ENCODE measurements at places on chromosomes 4 and X.

DNA sequence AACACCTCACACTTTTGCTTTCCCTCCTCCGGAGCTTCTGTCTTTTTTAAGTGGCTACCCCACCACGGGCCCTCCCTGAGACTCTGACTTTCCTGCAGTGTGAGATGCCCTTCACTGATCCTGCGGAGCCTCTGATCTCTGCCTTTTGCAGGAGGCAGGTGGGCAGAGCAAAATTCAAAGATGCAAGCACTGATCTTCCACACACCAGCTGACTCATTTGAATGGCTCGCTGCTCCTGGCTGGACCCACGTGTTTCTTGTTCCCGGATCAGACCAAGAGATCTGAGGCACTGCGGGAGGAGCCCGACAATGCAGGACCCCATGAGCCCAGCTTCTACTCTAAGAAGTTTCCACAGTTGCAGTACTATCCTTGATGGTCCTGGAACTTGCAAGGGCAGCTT, 1607.9 kb upstream of the TENM3 start:
- DNase-seq, result no peak

DNA sequence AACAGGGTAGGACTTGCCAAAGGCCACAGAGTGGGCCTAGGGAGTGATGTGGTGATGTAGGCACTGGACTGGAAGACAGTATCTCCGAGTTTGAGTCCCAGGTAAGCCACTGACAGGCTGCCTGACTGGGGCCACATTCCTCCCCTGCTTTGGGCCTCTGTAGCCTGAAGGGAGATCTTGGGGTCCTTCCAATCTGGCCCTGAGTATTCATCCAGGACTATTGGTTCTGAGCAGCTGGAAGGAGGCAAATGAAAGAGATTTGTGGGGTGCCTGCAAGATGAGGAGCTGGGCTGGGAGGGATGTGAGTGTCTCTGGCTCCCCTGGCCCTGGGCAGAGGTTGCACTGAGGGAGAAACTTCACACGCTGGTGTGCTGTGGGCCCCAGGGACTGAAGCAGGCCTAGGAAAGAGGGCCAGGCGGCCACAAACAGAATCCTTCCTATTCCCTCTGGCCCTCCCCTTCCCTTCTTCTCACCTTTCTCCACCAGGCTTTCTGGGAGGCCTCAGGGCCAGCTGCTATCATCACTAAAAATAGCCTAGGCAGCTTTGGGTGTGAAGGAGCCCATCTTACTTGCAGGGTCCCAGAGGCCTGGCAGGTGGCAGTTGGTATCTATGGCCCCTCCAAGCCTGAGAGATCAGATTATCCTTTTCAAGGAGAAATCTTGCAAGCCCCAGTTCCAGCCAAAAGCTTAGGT, 70.1 kb downstream of the PJA1 start:
- no peak for DNase-seq

DNA sequence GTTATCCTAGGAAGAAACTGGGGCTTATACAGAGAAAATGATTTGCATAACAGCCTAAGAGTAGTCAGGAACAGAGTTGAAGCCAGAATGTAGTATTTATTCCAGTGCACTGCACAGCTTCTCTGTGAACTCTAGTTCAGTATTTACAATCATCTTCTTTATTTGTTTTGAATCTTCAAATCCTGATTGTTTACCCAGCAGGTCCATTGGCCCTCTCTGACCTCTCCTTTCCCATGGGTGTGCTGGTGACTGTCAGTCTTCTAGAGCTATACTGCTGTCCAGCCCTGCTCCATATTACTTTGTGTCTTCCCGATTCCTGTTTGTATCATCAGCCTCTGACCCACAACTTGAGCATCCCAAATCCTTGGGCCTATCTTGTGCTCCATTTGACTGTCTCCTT, 301.9 kb upstream of the HS3ST1 start:
- DNase-seq, result no peak

GRCh38 chrX:85622635-85623034, 243.2 kb upstream of the POF1B start:
- no peak for DNase-seq

DNA sequence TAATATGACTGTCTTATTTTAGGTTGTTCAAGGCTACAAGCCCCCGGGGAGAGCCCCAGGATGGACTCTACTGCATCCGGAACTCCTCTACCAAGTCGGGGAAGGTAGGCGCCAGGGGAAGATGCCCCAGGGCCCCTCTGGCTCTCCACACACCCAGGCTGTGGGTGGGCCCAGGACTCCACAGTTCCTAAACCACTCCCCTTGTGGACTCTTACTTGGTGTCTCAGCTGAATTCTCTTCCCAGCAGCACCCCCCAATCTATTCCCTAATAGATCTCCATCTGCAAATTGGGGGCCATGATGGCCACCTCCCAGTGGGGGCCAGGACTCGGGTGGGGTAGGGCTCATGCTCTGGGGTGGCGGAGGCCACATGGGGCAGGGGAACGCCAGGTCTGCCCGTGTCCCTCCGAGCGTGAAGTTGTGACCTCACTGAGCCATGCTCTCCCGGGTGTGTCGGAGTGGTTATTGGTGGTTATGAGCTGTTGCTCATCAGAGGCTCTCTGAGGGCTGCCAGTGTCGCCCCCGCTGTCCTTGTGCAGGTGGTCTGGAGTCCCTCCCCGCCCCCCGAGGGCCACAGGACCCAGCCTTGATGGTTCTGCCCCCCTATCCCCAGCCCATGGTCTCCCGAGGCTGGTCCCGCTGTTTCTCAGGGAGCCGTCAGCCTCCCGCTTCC, 11.2 kb upstream of the ADD1 start:
- no peak for DNase-seq

DNA sequence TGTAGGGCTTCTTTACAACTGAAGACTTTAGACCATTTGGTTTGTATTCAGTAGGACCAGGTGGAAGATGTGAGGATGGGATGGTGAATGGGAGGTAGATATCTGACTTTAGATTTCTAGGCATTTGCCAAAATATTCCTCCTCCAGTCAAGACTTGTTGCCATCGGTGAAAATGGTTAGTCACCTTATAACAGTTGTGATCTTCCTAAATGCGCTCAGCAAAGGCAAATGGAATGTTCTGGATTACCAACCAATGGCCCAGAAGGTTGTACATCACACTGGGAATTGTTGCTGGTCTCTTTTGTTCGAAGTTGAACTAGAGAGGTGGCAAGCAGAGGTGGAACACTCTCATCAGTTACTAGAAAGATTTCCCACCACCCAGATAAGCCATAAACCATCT, 33.9 kb downstream of the TMSB4X start:
- no peak for DNase-seq

DNA sequence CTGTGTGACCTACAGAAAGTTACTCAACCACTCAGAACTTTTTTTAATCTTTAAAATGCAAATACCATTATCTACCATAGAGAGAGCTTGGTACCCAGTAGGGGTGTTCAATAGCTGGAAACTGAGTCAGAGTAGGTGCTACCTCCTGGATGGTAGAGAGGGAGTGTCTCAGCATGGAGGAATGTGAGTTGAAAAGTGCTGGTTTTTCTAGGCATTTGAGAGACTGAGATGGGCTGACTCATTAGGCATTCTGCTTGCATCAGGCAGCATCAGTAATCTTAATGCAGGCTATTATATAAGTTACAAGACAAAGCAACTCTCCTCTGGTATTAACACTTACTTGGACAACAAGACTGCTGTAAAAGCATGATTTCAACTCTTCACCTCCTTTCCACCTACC, 70.9 kb upstream of the ARHGEF9 start:
- DNase-seq, result no peak

DNA sequence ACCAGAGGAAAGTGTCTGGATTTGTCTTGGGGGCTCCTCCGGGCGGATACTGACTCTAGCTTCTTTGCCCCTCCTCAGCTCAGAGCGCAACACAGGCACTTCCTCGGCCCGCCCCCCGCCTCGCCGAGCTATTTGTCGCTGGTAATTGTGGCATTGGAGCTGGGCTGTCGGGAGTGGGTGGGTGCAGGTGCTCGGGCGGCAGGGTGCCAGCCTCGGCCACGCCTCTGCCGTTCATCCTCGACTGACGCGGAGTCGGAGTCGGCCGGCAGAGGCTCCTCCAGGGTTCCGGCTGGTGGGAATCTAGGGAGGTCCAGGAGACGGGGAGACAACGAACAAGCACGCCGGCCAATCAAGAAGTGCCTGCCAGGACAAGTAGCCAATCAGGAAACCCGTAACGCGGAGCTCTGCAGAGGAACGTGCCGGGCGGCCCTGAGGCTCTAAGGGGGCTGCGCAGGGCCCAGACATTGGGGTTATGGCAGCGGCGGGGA, 3.9 kb upstream of the SYN1 start:
- DNase-seq, result no peak

- DNase-seq, result no peak
Observed at GRCh38 chr4:46425775-46426400, 36.0 kb upstream of the GABRA2 start.

GRCh38 chr4:169219440-169219839, 51.3 kb downstream of the SH3RF1 start:
- no peak for DNase-seq

DNA sequence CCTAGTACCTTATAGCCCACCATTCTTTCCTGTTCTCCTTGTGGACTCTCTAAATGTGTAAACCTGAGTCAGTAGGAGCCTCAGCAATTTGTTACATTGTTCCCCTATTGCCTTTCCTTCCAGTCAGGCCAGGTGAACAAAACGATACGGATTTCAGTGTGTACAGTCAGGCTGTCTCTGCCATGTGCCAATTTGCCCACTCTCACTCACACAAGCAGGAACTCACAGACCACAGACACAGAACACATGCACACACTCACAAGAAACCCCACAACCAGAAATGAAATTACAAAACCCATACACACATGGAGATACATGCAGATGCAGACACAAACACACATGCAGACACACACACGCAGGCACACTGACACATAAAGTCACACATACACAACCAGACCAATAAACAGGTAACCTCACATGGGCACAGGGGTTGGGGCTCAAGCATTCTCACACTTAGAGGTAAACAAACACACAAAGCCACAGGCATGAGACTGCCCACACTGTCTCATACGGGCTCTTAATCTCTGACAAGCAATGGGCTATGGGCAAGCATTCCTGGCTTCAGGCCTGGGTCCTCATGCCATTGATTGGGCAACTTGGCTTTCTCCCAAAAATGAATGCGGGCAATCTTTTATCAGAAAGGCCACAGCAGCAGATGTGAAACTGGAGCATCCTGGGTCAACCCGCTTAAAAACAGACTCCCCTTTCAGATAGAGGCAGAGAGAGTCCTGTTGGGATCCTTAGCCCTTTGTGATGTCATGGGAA, 68.7 kb downstream of the NBDY start:
- DNase-seq, result no peak

- DNase-seq, result no peak
Observed at GRCh38 chrX:21973321-21974010, 33.0 kb downstream of the SMS start.

DNA sequence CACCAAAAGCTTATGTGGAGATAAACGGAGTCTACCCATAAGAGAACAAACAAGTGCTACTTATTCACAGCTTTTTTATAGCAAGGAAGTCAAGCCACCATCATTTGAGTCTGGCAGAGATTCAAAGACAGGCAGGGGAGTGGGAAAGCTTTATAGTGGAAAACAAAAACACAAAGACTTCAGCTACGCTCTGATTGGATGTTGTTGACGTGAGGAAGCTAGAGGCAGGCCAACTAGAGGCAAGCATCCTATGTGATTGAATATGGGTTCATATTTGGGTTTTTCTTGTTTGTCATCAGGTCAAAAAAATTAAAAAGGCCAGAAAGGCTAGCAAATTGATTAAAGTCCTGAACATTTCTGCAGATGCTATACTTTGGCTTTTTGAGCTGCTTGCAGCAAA, 719 bp upstream of the TCEAL4 start:
- DNase-seq, result no peak

DNA sequence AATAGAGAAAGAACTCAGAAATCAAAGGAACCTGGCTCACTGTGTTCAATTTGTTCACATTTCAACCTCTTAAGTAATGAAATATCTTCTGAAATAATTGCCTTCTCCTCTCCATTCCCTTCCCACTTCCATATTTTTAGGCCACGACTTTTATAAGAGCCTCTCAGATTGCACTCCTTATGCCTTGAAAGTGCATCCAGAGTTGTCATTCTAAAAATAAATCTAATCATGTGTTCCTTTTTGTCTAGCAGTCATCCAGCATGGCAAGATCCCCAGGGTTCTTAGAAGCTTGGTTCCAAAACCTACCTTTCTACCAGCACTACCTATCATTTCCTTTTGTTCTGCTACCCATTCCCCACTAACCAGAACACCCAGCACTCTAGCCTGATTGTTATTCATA, 42.4 kb upstream of the RPA4 start:
- DNase-seq, result no peak

DNA sequence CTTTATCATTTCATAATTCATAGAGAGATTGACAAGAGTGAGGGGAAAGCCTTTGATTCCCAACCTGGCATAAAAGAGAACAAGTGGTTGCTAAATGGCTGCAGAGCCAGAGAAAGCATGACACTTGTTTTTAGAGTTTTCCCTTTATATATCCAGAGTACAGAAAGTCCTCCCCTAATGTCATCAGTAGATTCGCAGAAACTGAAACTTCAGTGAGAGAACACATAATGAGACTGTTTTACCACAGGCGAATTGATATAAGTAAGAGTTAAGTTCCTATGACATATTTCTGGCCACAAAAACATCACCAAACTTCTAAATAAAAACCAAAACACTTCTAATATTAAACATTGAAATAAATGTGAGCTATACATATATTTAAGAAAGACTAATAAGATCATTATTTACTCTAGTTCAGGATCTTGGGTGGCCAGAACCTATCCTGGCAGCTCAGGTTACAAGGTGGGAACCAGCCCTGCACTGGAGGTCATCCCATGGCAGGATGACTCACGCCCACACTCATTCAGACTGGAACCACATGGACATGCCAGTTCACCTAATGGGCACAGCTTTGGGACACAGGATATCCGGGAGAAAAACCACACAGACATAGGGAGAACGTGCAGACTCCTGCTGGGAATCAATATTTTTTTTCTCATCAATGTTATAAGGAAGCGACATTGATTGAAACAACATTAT, 35.5 kb downstream of the NWD2 start:
- no peak for DNase-seq

DNA sequence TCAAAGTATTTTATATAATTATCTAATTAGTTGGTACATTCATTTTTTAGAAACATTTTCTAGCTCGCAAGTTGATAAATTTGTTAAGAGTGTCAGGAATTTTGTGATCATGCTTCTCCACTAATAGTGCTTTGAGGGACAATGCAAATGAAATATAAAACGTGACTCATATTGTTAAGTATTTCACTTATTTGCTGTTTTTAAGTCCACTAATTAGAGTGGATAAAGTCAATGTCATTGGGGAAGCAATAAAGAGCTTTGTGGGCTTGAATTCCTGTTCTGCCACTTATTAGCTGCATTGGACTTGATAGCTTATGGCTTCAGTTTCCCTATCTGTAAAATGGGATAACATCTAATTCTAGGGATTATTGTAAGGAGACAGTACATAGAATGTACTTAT, 26.5 kb upstream of the ANAPC4 start:
- DNase-seq, result no peak

DNA sequence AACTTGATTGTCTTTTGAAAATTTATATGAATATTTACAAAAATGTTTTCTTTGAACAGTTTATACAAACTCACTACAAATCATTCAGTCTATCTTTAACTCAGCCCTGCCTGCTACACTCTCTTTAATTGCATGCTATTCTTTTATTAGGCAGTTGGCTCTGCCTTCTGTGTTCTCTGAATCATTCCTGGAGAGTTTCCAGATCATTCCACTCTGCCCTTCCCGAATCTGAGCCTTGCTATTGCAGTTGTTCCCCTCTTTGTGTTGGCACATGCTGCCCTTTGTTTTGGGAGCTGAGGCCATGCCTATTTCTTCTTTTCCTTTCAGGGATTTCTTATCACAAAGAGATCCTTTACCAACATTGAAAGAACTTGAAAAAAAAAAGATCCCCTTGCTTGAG, 8.7 kb upstream of the TECRL start:
- DNase-seq, result no peak

- no peak for DNase-seq
Observed at GRCh38 chr4:147518086-147518485, 37.2 kb downstream of the EDNRA start.
